ENCODE measurements at places on chromosomes 1 and 21. TPM values are rescaled to one million over a fixed set of nuclear protein-coding genes. Genes with fewer than 3 reads are reported as not detected.

Gene NGF
- total RNA-seq: 0.13 TPM

Gene RAP1GAP
- total RNA-seq: under 0.01 TPM

Gene RNU1-4
- total RNA-seq: 6,751 TPM

Gene MPL
- total RNA-seq: not detected

Gene GJA5
- total RNA-seq: 0.32 TPM

Gene KRTAP12-2
- total RNA-seq: not detected

Gene RASAL2
- total RNA-seq: 33.6 TPM

Gene CNR2
- total RNA-seq: not detected

Gene GJA8
- total RNA-seq: not detected

Gene CHD1L
- total RNA-seq: 37.1 TPM

Gene PLCH2
- 0.06 TPM for total RNA-seq

Gene AGL
- 13.2 TPM for total RNA-seq

Gene GSTM4
- 3.8 TPM for total RNA-seq

Gene NR1I3
- total RNA-seq: not detected

Gene GBP7
- total RNA-seq: not detected

Gene AMY1A
- total RNA-seq: not detected

Gene NPHS2
- total RNA-seq: not detected

Gene IFNAR2
- total RNA-seq: 7.9 TPM

Gene CFAP107
- not detected for total RNA-seq

Gene RPS6KA1
- 15.4 TPM for total RNA-seq

Gene CTSK
- total RNA-seq: 0.81 TPM

Gene KRTAP21-2
- total RNA-seq: not detected

Gene FCRL3
- total RNA-seq: not detected

Gene PTPRC
- total RNA-seq: not detected

Gene C4BPA
- not detected for total RNA-seq

Gene PATJ
- total RNA-seq: 1.6 TPM

Gene LCE1C
- total RNA-seq: not detected

Gene CLCA4
- total RNA-seq: not detected

Gene HHAT
- 2.9 TPM for total RNA-seq

Gene AGO4
- total RNA-seq: 35.4 TPM

Gene TMEM82
- total RNA-seq: not detected

Gene KRTAP13-2
- not detected for total RNA-seq

Gene AGT
- total RNA-seq: not detected

Gene UBL4B
- not detected for total RNA-seq

Gene TMEM54
- total RNA-seq: 10.0 TPM

Gene GLMN
- total RNA-seq: 6.0 TPM

Gene CCDC185
- not detected for total RNA-seq

Gene SLAMF6
- total RNA-seq: not detected

Gene CNIH4
- total RNA-seq: 96.8 TPM

Gene AHDC1
- 17.2 TPM for total RNA-seq

Gene TMEM200B
- total RNA-seq: 0.49 TPM

Gene FAM72C
- 0.16 TPM for total RNA-seq

Gene KRTAP10-7
- total RNA-seq: not detected

Gene FCRL2
- total RNA-seq: not detected

Gene AJAP1
- total RNA-seq: 0.13 TPM

Data from bladder microvascular endothelial cell (primary cell).